Smooth muscle cell of the coronary artery (primary cell): ENCODE measurements at places on chromosomes 6 and 20. TPM values are rescaled to one million over a fixed set of nuclear protein-coding genes. Genes with fewer than 3 reads are reported as not detected.

MICB gene
- 5.5 and 8.8 TPM in 2 replicates for total RNA-seq

HSPA1L gene
- total RNA-seq: 0.98 and 4.1 TPM in 2 replicates

TBXT gene
- not detected in 2 replicates for total RNA-seq

SUMO4 gene
- 0.70 and 1.1 TPM in 2 replicates for total RNA-seq

TMEM244 gene
- not detected in 2 replicates for total RNA-seq

ENPP4 gene
- 0.75 and 2.6 TPM in 2 replicates for total RNA-seq

FAM83B gene
- not detected in 2 replicates for total RNA-seq

PACSIN1 gene
- total RNA-seq: not detected in 2 replicates

FOXQ1 gene
- not detected in 2 replicates for total RNA-seq

NT5E gene
- 193 and 326 TPM in 2 replicates for total RNA-seq

TNF gene
- not detected in 2 replicates for total RNA-seq

CRISP3 gene
- not detected in 2 replicates for total RNA-seq

GSTA3 gene
- not detected in 2 replicates for total RNA-seq

LRRC73 gene
- total RNA-seq: 0.12 and 0.30 TPM in 2 replicates

LPIN3 gene
- total RNA-seq: 4.0 and 5.4 TPM in 2 replicates

PSMG4 gene
- 36.7 and 45.8 TPM in 2 replicates for total RNA-seq

ANKRD66 gene
- total RNA-seq: not detected in 2 replicates

MCHR2 gene
- not detected in 2 replicates for total RNA-seq

ADGRG6 gene
- total RNA-seq: 0.75 and 1.3 TPM in 2 replicates

CST2 gene
- total RNA-seq: not detected in 2 replicates

COL19A1 gene
- total RNA-seq: 1.2 TPM in 1 of 2 replicates, not detected in the other

FAM209A gene
- total RNA-seq: not detected in 2 replicates

ID4 gene
- total RNA-seq: 1.1 and 43.5 TPM in 2 replicates

SEL1L2 gene
- 0.23 TPM in 1 of 2 replicates, not detected in the other for total RNA-seq

SKIC2 gene
- total RNA-seq: 48.6 and 68.8 TPM in 2 replicates

ECT2L gene
- under 0.01 TPM in 1 of 2 replicates, not detected in the other for total RNA-seq

ALDH5A1 gene
- total RNA-seq: 0.82 and 1.7 TPM in 2 replicates

TRDN gene
- total RNA-seq: 0.08 TPM in 1 of 2 replicates, not detected in the other

ARMH2 gene
- total RNA-seq: not detected in 2 replicates

TMC2 gene
- total RNA-seq: 0.23 TPM in 1 of 2 replicates, not detected in the other

CD93 gene
- total RNA-seq: 4.7 and 6.0 TPM in 2 replicates

IGF2R gene
- total RNA-seq: 98.5 and 237 TPM in 2 replicates

ZFAND3 gene
- total RNA-seq: 26.5 and 50.2 TPM in 2 replicates

ARFGAP1 gene
- total RNA-seq: 52.7 and 84.5 TPM in 2 replicates

VIP gene
- total RNA-seq: 0.08 TPM in 1 of 2 replicates, not detected in the other

CDH4 gene
- total RNA-seq: 0.70 TPM in 1 of 2 replicates, not detected in the other

SLC26A8 gene
- total RNA-seq: under 0.01 TPM in 1 of 2 replicates, not detected in the other

AVP gene
- total RNA-seq: not detected in 2 replicates

HECA gene
- total RNA-seq: 11.3 and 27.1 TPM in 2 replicates

GGTLC1 gene
- not detected in 2 replicates for total RNA-seq

GJA10 gene
- total RNA-seq: not detected in 2 replicates

PPP1R14C gene
- total RNA-seq: 0.90 and 3.2 TPM in 2 replicates

AFG1L gene
- 2.7 and 3.9 TPM in 2 replicates for total RNA-seq

RIPPLY2 gene
- under 0.01 TPM in 1 of 2 replicates, not detected in the other for total RNA-seq

UCKL1 gene
- 20.6 and 21.0 TPM in 2 replicates for total RNA-seq

NKX2-4 gene
- under 0.01 TPM in 1 of 2 replicates, not detected in the other for total RNA-seq

ADGB gene
- total RNA-seq: not detected in 2 replicates

MMP24 gene
- 0.23 and 0.38 TPM in 2 replicates for total RNA-seq

GSS gene
- 46.8 and 66.1 TPM in 2 replicates for total RNA-seq

APOBEC2 gene
- total RNA-seq: not detected in 2 replicates
